Stimulated activated CD4-positive, alpha-beta T cell treated with anti-CD3 and anti-CD28 coated beads, Interleukin-1b, Interleukin-23, amount 100 ng/mL, for 1 hour (primary cell): ENCODE measurements at places on chromosomes 5 and 9.

- no peak for DNase-seq
These were observed 14.1 kb downstream of the KCNT1 start for GRCh38 chr9:135716045-135716444.

DNA sequence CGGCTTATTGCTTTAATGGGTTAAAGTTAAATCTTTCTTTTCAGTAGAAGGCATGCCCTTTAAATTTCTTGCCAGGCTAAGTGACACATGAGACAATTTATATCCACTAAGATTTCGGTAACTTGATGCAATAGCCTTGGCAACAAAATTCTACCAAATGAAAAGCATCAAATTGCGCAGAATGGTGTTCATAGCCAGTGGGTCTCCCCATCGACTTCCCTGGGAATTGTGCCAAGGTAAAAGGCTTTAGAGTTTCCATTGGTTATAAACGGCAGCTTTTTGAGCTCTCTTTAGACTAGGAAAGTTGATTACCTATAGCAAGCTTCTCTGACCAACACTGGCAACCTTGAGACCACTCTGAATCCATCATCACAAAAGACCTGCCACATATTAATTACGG lies 358.4 kb downstream of the ARRDC3 start:
- DNase-seq, result no peak

- DNase-seq, result no peak
These were observed 186.3 kb upstream of the ADCY2 start for GRCh38 chr5:7209658-7210057.

DNA sequence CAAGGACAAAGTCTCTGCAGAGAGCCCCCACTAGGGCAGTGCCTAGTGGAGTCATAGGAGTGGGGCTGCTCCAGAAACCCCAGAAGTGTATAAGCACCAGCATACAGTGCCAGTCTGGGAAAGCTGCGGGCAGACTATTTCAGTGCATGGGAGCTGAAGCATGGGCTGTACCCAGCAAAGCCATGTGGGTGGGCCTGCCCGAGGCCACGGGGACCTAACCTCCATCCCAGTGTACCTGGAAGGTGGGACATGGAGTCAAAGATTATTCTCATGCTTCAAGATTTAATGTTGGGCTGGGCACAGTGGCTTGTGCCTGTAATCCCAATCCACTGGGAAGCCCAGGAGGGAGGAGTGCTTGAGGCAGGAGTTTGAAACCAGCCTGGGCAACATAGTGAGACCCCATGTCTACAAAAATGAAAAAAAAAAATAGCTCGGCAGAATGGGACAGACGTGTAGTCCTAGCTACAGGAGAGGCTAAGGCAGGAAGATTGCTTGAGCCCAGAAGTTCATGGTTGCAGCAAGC lies 36.7 kb downstream of the PTPDC1 start:
- no peak for DNase-seq
